ENCODE measurements at places on chromosomes 6 and 20.

- no peak for DNase-seq
Observed at GRCh38 chr20:36115925-36116324, 38.6 kb upstream of the EPB41L1 start.

GRCh38 chr6:36682328-36683144, 4.0 kb downstream of the CDKN1A start:
- DNase-seq, result no peak

- DNase-seq, result no peak
Observed at GRCh38 chr6:170184316-170184715, 106.6 kb downstream of the DLL1 start.

GRCh38 chr6:105459049-105459448, 56.2 kb upstream of the PREP start:
- DNase-seq, result no peak

- peak; percentile 7 for DNase-seq
Observed at GRCh38 chr6:64280569-64280968, 645.0 kb downstream of the PHF3 start.

- no peak for DNase-seq
Observed at GRCh38 chr20:36936341-36936740, 15.2 kb downstream of the SAMHD1 start.

Data from NCI-H2227 treated with DMSO at 0.1 percent for 48 hours (cell line).